ENCODE measurements at places on chromosomes 3 and 15.

- DNase-seq: peak; percentile 85
Measured at GRCh38 chr15:40506964-40507571, 36.3 kb downstream of the CHST14 start.

DNA sequence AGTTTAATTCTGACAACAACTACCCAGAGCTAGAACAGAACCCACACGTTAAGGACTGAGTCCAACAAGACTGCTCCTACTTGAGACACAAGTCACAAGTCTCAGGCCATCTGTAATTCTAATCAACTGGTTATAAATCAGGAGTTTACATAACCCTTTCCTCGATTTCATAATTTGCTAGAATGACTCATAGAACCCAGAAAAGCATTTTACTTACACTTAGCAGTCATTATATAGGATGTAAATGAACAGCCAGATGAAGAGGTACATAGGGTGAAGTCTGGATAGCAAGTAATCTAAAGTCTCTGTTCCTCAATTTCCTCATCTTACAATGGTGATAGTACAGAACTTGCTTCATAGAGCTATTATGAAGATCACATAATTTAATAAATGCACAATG is 1018.2 kb downstream of the DIPK2A start:
- DNase-seq: no peak

- no peak for DNase-seq
Measured at GRCh38 chr15:38547255-38547997, 17.2 kb downstream of the RASGRP1 start.

DNA sequence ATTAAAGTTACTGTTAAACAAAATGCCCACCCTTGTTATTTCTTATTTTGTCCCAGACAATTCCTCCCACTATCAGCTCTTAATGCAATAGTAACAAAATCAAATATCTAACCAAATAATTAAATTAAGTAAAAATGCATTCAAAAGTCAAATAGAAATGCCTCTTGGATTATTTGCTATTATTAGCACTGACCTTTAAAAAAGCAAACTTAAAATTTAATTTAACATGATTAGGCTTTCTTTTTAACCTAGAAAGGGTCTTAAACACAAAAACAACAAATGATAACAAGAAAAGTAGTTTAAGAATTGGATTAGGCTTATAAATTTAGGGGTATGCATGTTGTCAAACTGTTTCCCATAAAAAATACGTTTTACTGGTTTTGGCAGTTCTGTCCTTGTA is 159.8 kb downstream of the CBLB start:
- DNase-seq: no peak

- no peak for DNase-seq
Measured at GRCh38 chr3:138072796-138073195, 42.6 kb downstream of the DZIP1L start.

DNA sequence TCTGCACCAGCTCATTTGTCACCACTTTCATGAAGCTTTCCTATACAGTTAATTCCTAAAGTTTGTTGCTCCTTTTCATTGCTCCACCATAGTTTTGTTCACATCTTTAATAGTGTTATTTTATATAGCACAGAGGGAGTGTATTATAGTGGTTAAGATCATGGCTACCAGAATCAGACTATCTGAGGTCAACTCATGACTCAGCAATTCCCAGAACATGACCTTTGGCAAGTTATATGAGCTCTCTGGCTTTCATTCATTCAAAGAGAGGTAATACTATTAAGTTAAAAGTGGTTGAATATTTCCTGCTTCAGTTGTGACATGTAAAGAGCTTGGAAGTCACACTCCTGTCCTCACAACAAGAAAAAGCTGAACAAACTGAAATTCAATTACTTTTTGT is 1073.5 kb downstream of the NAALADL2 start:
- DNase-seq: no peak

GRCh38 chr3:17118771-17119170 is 234.0 kb downstream of the PLCL2 start:
- no peak for DNase-seq

Measured in renal pelvis (tissue), 12 donors.